ENCODE measurements at places on chromosomes 3 and 15.

DNA sequence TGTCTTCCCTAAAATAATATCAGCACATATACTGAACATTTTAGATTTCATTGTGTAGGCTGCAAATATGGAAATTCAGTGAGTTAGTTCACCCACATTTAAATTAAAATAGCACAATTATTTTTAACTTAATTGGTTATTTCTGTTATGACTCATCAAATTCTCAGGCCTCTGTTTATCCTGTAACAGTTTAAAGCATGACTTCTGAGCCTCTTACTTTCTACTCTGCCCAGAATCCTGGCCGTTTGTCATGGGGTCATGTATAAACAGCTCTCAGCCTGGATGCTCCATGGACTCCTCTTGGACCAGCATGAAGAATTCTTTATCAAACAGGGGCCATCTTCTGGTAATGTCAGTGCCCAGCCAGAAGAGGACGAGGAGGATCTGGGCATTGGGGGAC lies 12.2 kb downstream of the TUBGCP4 start:
- DNase-seq, result peak; percentile 7

DNA sequence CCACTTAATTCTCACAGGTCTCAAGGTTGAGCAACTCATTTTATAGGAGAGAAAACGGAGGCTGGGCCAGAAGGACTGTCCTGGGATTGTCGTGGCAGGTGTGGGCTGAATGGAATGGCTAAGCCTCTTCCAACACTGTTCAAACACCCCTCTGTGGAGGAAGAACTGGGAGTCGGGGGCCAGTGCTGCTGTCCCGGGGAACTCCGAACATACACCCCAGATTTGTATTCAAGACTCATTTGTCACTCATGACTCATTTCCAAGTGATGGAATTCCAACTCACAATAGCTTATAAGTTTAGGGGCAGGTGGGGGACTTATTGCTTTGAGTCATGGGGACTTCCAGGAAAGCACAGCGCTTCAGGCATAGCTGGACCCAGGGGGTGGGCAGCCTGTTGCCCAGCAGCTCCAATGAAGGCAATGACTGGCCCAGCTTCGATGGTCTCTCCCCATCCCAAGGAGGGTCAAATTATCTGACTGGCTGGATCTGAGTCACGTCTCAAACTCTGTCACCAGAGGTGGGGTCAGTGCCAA lies 72.5 kb downstream of the TM2D3 start:
- DNase-seq, result no peak

GRCh38 chr3:170499562-170500156 lies 81.0 kb downstream of the CLDN11 start:
- peak; percentile 15 for DNase-seq

DNA sequence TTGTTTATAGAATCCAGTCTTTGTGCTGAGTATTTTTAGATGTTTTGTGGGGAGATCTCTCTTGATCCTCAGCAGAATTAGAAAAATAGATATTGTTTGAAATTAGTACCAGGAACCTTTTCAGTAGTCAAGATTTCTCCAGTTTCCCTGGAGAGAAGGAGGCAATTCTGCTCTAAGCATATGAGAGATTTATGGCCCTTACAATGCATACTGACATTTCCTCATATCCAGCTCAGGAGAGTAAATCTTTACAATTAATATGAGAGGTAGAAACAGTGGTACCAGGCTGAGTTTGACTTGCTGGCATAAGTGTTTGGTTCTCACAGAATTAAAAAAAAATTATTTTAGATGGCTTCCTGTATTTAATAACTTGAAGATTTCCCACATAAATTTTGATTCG lies 239.1 kb upstream of the SGO1 start:
- DNase-seq, result no peak

Data from AG04450 (cell line).